ENCODE measurements at places on chromosomes 7 and 10.

DNA sequence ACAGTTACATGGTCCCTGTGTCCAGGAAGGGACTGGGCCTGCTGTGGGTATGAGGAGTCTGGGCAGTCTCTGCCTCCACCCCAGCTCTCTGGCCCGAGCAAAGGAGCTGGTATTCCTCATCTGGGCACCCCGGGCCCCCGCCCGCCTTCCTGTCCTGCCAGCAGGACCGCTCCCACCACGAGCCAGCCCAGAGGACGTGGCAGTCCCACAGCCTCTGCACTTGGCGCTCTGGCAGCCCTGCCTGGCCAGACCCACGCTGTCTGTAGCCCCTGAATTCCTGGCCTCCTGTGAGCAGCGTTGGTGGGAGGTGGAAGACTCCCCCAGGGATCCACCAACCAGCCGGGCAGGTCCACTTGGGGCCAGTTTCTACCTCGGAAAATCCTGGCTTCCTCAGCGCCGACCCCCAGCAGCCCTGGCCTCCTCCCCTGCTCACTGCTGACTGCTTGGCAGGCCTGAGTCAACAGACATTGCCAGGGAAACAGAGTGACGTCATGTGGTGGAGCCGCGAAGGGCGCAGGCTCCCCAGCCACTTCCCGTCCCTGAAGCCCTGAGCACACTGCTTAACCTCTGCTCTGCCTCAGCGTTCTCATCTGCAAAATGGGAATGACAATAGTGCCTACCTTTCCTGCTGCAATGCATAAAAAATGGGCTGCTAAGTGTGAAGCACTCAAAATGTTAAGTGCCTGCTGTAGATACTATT, 21.6 kb upstream of the LIMK1 start:
- DNase-seq, result peak; percentile 58

DNA sequence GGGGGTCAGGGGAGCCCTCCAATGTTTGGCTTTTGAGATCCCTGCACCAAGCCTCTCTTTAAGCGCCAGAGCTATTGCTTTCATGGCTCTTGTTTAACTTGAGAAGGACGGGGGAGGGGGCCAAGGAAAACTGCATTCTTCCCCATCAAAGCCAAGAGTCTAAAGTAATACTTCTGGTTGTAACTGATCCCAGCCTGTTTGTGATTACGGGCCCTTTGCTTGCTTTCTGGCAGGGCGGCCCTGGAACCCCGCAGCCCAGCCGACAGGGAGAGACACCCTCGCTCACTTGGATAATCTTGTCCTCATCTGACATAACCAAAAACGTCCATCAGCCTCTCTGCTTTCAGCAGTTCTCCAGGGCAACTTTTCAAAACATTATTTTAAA, 154.7 kb downstream of the NEURL1 start:
- no peak for DNase-seq

DNA sequence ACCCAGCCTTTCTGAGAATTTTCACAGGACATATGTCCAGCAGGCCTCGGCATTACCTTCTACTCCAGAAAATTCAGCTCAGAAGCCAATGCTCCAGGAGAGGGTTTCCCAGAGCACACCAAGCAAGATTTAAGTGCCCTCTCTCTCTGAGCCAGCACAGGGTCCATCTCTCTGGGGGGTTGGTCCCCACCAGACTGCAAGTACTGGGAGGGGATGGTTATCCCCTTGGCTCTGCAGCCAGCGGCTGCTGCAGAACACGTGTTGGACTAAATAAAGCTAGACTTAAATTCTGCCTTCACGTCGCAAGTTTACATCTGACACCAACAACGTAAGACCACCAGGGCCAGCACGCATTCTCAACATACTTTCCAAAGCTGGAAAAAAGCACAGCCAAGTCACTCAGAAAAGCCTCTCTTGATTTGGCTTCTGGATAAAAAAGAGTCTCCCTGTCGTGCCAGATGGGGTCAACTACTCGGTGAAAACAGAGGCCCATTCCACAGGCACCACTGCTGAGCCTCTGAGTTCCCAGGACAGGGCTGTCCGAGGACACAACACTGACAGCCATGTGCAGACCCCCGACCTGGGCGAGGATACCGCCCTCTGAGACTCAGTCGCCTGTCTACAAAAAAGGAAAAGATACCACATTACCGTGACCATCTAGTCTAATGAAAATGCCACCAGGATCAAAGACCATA, 77.3 kb downstream of the CTBP2 start:
- DNase-seq, result no peak

- no peak for DNase-seq
Observed at GRCh38 chr7:142583446-142583845, 165.8 kb upstream of the PRSS1 start.

DNA sequence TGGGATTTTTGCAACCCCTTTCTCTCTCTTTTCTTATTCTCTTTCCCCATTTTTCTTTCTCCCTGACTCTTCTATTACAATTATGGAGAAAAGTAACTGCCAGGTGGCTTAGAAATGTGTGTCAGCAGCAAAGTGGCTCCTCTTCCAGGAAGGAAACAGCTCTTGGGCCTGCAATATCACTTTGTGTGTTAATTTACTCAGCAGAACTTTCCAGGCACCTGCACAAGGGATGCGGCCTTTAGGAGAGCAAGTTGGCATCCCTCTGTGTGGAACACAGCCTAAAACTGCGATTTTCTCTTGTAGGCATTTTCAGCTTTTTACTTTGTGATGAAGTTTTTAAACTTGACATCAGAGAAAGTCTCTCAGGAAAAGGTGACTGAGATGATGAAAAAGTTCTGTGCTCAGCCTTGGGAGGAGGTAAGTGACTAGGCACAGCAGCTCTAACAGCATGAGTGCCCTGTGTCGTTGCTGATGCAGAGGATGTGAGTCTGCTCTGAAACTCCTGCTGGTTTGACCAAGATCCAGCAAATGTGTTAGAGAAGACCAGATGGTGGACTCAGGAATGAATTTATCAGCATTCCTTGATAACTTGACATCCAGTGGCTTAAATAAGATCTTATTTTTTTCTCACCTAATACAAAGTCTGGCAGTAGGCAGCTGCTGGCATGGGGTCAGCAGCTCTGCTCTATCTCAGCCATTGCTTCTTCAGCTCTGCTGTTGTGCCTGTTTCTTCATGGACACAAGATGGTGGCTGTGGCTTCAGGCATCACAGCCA, 47.4 kb upstream of the CC2D2B start:
- DNase-seq, result no peak

GRCh38 chr10:78960316-78960800, 108.4 kb upstream of the ZMIZ1 start:
- no peak for DNase-seq

GRCh38 chr10:90917238-90917967, 3.5 kb downstream of the ANKRD1 start:
- no peak for DNase-seq

- no peak for DNase-seq
Observed at GRCh38 chr7:33790746-33791145, 114.6 kb upstream of the BMPER start.

- DNase-seq, result no peak
Observed at GRCh38 chr7:102220229-102220850, 66.3 kb upstream of the SH2B2 start.

DNA sequence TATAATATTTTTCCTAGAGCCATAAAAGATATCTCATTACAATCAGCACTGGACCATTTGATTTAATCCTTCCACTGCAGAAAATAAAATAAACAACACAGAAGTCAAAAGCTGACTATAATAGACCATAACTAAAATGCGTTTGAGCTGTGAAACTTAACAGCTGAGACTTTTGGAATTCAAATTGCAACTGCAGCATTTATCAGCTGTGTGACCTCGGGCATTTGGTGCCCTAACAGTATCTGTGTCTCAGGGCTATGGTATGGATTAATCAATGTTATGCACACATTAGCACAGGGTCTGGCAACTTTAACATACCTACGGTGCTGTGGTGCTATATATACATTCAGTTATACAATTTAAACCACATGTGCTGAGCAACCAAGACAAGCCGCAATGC, 160.1 kb downstream of the COL28A1 start:
- no peak for DNase-seq

DNA sequence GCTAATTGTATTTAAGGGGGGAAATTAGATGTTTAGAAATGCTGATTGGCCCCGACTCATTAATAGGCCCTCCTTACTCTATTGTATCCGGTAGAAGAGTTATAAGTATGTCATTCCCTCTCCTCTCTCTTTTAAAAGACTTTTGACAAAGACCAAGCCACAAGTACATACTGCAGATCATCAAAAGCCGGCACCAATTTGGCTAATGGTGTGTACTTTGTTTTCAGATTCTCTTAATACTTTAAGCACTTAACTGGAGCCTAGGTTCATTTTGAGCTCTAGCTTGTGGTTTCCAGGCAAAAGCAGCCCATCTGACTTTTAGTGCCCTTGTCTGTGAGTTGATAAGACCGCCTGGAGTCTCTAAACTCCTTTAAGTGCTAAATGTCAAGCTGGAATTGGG, 210.0 kb upstream of the LYZL1 start:
- DNase-seq, result no peak

DNA sequence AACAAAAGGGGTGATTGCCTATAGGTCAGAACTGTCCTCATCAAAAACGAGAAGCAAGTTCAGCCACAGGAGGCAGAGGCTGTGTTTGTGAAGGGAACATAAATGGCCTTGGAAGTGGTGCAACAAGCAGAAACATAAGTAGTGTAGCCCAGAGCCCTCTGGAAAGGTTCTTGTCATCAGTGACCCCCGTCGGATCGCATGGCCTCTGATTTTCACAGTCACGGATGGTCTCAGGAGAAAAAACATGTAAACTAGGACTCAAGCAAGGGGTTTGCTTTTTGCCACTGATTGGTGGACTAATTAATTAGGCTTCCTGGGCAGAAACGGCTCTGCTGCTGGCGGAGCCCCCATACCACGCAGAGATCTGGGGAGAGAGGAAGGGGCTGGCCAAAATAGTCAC, 496.5 kb upstream of the MKI67 start:
- DNase-seq, result no peak

DNA sequence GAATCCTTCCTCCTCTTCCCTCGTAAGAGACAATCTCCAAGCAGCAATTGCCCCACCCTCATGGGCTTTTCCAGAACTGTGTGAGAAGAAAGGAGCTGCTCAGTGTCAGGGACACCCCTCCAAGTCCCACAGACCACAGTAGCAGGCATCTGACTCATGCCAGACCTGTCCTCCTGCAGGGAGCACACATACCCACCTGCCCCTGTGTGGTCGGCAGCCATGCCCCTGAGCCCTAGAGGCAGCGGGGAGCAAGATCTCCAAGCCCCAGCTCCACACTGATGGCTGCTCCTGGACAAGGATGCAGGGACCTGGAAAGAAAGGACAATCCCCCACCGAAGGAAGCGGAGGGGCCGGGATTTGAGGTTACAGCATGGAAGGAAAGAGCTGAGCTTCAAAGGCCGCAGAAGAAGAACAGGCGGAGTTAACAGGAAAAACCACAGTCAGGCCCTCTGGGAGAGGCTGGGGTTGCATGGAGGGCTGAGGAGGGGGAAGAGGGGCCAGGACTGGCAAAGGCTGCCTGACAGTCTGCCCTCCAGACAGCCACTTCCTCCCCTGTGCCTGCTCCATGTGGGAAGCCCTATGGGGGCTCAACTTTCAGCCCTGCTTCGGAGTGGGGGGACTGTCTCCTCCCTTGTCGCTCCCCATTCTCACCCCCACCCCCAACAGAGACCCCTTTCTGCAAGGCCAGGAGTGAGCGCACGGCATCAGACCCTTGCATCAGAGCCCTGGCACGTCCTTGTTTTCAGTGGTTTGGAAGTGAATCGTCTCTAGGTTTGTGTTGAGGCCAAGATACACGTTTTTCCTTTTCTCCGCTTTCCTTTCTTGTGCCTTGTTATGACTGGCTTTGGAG, 46.8 kb downstream of the ASB13 start:
- DNase-seq, result no peak

- no peak for DNase-seq
Observed at GRCh38 chr7:36045326-36045725, 107.7 kb upstream of the EEPD1 start.

GRCh38 chr10:24310104-24310503, 101.2 kb downstream of the KIAA1217 start:
- DNase-seq, result no peak

- DNase-seq, result no peak
Observed at GRCh38 chr7:23462846-23463245, 7.4 kb downstream of the IGF2BP3 start.

DNA sequence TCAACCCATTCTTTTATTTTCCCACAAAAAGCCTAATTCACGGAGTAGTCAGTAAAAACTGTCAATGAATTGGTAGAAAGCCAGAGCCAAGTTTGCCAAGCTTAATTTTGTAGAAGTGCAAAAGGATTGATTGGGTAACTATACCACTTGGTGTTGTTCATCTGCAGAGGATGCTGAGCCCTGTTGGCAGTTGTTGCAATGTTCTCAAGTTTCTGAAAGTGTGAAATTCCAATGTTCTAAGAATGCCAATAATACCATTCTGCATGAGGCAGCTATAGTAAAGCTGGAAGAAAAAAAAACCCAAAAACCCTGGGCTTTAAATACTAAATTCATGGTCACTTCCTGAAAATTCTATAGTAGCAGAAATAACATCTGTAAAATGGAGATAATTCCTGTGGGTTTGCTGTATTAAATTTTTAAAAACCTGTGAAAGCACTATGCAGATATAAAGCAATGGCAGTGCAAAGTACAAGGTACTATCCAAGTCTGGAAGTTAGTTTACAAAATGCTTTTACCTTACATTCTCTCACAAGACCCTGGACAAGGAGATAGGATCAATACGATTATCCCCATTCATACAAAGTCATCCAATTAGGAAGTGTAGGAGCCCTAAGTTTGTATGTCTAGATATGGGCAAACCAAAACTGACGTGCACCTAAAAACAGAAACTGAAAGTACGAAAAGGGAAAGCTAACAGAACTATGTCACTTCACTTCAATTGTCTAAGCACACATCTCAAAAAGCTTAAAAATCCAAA, 6.0 kb upstream of the PON1 start:
- DNase-seq, result no peak

- DNase-seq, result no peak
Observed at GRCh38 chr7:47292832-47293309, 289.0 kb downstream of the TNS3 start.

- no peak for DNase-seq
Observed at GRCh38 chr10:89810908-89811525, 109.6 kb downstream of the KIF20B start.

DNA sequence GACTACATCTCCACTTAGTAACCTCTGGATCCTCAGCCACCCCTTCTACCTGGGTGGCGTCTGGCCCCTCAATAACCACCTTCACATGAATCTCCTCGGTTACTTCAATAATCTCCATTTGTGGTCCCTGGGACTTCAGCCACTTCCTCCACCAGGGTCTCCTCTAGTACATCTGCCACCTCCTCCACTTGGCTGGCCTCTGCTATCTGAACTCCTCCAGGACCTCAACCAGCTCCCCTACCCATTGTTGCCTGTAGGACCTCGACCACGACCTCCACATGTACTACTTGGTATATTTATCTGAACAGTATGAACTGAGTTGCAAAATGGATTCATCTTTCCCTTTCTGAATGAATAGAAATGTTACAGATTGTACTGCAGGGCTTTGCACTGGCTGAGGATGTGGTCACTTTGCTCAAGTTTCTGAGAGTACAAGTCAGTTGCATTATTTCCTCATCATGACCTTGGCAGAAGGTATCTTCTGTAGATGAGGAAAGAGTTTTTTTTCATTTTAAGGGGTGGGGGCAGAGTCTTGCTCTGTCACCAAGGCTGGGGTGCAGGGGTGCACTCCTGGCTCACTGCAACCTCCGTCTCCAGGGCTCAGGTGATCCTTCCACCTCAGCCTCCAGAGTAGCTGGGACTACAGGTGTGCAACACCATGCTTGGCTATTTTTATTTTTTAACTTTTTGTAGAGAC, 36.0 kb downstream of the MAT1A start:
- DNase-seq, result no peak

GRCh38 chr7:147775516-147776284, 814.9 kb upstream of the C7orf33 start:
- peak; percentile 66 for DNase-seq

Measured in SHP77 treated with DMSO at 0.1 percent for 48 hours (cell line).